Frontal cortex (tissue), 4 donors: ENCODE measurements at places on chromosomes 5 and 9.

DNA sequence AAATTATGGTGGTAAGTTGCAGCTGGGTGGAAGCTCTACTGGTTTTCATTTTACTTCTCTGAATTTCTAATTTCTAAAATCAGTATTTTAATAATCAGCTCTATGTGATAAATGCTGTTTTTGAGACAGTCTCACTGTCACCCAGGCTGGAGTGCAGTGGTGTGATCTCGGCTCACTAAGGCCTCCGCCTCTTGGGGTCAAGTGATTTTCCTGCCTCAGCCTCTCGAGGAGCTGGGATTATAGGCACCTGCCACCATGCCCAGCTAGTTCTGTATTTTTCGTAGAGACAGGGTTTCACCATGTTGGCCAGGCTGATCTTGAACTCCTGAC is 1.5 kb upstream of the RALGDS start:
- no peak for DNase-seq

GRCh38 chr9:98909935-98910334 is 33.8 kb upstream of the COL15A1 start:
- no peak for DNase-seq

DNA sequence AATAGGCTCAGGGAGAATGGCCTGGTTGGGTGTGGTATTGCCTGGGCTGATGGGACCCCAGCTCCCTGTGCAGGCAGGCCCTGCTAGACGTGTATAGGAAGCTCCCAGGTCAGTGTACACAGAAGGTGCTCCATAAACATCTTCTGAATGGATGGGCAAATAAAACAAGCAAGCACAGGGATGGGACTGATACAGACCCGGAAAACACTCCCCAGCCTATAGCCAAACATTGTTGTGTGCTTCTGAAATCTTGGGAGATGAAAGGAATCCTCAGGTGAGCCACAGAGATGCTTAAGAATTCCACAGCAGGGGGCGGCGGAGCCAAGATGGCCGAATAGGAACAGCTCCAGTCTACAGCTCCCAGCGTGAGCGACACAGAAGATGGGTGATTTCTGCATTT is 151.8 kb downstream of the ENTREP1 start:
- DNase-seq: no peak

- DNase-seq: peak; percentile 55
These were observed at the start of gene LRRC14B for GRCh38 chr5:191036-191948. LRRC14B (plus strand) TSS chr5:191495; CDS start chr5:191539, 44 bp downstream.

DNA sequence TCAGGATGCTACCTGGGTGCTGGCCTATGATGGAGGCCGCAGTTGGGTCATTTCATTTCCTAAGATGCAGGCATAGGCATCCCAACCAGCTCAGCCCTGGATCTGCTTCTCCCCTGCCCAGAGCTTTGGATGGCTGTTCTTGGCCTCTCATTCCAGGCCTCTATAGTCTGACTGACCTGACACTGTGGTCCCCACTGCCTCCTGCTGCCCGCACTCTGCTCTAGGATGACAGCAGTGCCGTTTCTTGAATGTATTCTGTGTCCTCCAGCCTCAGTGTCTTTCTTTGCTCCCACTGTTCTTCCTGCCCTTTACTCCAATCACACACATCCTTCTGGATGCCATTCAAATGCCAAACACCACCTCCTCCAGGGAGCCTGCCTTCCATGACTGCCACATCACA is 235.7 kb downstream of the HSPA4 start:
- peak; percentile 8 for DNase-seq

GRCh38 chr9:133374612-133375115 is 1.2 kb downstream of the SURF4 start:
- peak; percentile 39 for DNase-seq

- no peak for DNase-seq
These were observed 149.1 kb downstream of the TLE1 start for GRCh38 chr9:81540142-81540710.

DNA sequence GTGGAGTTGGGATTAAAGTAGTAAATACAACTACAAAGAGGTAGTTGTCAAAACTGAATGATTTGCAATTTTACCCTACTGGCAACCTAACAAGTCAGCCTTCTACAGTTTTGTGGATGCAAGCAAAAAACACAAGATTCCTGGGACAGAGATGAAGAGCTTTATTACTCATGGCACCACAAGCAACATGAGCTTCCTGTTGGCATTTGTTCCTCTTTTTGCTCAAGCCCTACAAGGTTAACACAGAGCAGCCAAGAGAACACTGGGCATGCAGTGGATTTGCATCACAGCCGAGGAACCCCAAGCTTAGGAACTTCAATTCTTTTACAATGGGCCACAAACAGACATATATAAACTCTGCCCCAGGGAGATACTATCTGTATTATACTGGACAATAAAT is 28.8 kb upstream of the DMAC1 start:
- no peak for DNase-seq

DNA sequence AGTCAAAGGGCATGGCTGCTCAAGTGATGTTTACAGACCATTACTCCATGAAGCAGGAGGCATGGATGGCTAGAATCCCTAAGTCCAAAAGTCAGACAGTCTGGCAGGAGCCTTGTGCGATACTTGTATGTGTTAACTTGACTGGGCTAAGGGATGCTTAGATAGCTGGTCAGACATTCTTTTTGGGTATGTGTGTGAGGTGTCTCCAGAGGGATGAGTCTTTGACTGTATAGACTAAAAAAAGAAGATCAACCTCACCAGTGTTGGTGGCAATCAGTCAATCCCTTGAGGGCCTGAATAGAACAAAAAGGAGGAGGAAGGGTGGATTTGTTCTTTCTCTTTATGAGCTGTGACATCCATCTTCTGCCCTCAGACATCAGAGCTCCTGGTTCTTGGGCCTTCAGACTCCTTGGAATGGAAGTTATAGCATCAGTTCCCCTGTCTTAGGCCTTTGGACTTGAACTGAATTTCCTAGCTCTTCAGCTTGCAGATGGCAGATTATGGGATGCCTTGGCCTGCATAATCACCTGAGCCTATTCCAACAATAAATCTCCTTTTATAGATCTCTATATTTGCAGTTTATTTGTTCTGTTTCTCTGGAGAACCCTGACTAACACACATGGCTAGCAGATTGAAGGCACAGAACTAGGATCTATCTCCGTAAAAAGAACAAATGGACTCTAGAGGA is 9.7 kb upstream of the HSPB3 start:
- DNase-seq: no peak

GRCh38 chr9:36993933-36994764 is 39.9 kb downstream of the PAX5 start:
- no peak for DNase-seq

GRCh38 chr5:170439944-170440269 is 50.7 kb upstream of the KCNMB1 start:
- no peak for DNase-seq

- DNase-seq: no peak
These were observed 4.1 kb upstream of the HDHD3 start for GRCh38 chr9:113380869-113381378.

GRCh38 chr9:124877021-124877782 is 15.3 kb downstream of the ARPC5L start:
- DNase-seq: no peak

DNA sequence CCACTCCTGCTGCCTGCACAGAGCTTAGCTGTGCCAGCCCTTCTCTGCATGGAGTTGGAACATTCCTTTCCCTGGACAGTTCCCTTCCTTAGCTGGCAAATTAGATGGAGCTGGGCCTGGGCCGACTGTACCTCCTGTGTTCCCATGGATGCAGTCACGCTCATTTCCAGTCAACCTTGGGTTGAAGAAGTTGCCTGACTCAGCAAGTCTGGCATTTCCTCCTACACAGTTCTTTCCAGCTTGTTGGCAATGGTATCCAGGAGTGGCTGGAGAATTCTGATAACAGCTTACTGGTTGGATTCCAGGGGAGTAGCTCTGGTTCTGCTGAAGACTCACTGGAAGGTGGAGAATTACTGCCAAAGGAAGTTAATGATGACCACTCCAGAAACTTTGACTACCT is 9.2 kb upstream of the TAF1L start:
- DNase-seq: no peak

- no peak for DNase-seq
These were observed 41.6 kb downstream of the ADAMTS12 start for GRCh38 chr5:33850100-33850594.

- DNase-seq: no peak
These were observed 16.3 kb upstream of the MAML1 start for GRCh38 chr5:179716286-179716685.

- no peak for DNase-seq
These were observed 460.4 kb upstream of the RORB start for GRCh38 chr9:74036549-74037231.

GRCh38 chr9:89353989-89354388 is 35.7 kb downstream of the SECISBP2 start:
- no peak for DNase-seq

- no peak for DNase-seq
These were observed 694.9 kb downstream of the ISL1 start for GRCh38 chr5:52077941-52078815.

GRCh38 chr5:140011297-140011802 is 31.7 kb downstream of the NRG2 start:
- no peak for DNase-seq

GRCh38 chr9:133151041-133151440 is 12.7 kb downstream of the GBGT1 start:
- DNase-seq: no peak

GRCh38 chr5:136034492-136034891 is 5.7 kb downstream of the TGFBI start:
- no peak for DNase-seq

GRCh38 chr5:76805821-76806505 is 12.9 kb upstream of the F2RL1 start:
- DNase-seq: no peak

- no peak for DNase-seq
These were observed 508 bp upstream of the SNCAIP start for GRCh38 chr5:122311497-122311960.

DNA sequence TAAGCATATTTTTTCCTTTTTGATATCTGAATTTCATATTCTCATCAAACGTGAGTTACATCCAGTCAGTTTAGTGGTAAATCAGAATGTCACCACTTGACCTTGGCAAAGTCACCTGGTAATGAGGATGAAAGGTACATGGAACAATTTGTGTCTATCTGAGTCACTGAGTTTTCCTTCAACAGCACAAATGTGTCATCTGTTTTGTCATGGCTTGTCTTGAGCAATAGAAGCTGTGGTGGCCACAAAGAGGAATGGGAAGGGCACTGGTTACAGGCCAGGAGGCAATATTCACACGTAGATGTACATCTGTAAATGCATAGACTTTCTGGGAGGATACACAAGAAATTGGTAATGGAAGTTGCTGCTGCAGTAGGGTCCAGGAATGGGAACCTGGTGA is 8.4 kb upstream of the ZNF474 start:
- no peak for DNase-seq

- no peak for DNase-seq
These were observed 46.1 kb downstream of the RASGRF2 start for GRCh38 chr5:81006231-81006630.

GRCh38 chr5:74361406-74362358 is 278.8 kb downstream of the ENC1 start:
- no peak for DNase-seq

- DNase-seq: no peak
These were observed 209.8 kb downstream of the ENC1 start for GRCh38 chr5:74430631-74431289.

- no peak for DNase-seq
These were observed 40.9 kb upstream of the PRDM12 start for GRCh38 chr9:130623466-130623865.

DNA sequence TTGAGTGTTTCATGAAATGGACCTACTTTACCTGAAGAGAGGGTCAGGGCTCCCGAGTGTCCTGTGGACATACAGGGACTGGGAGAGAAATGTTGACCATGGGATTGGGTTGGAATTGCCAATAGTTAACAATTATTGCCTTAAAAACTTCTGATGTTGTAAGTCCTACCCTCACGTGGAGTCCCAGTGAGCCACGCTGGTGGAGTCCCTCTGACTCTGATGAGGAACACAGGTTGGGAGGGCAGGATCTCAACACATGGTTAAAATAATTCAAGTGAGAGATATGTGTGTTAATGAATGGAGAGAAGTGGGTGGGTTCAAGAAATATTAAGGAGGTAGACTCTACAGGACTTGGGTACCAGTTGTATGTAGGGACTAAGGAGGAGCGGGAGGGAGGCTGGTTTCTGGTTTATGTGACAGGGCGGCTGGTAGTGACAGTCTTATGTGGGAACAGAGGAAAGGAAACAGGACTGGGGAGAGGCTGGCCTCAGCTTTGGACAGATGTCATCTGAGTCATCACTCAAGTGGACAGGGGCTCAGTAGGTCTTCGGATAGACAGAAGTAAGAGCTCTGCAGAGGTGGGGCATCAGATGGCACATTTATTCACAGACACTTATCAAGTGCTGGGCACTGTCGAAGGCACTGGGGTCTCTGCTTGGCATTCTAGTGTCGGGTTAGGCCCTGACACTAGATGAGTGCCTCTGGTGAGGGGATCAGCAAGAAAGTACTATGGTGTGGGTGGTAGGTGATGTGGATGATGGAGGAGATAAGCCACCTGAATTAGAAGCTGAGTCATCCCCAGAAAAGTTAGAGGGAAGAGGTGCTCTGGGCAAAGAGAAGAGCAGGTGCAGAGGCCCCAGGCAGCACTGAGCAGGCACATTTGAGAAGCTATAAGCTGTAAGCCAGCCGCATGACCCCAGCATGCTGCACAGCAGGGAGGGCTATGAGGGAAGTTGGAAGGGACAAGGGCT is 27.2 kb downstream of the MAML1 start:
- DNase-seq: no peak

DNA sequence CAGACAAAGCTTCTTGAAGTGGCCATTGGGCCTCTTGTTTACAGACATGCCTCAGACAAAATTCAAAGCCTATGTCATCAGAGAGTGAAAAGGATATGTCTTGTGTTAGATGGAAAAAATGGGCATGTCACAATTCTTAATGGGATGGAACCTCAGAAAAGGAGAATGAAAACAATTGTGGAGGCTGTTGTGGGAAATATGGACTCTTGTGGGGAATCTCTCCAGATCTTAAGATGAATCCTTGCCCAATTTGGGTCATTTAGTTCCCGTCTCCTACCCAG is 19.5 kb downstream of the SLC22A5 start:
- DNase-seq: no peak

DNA sequence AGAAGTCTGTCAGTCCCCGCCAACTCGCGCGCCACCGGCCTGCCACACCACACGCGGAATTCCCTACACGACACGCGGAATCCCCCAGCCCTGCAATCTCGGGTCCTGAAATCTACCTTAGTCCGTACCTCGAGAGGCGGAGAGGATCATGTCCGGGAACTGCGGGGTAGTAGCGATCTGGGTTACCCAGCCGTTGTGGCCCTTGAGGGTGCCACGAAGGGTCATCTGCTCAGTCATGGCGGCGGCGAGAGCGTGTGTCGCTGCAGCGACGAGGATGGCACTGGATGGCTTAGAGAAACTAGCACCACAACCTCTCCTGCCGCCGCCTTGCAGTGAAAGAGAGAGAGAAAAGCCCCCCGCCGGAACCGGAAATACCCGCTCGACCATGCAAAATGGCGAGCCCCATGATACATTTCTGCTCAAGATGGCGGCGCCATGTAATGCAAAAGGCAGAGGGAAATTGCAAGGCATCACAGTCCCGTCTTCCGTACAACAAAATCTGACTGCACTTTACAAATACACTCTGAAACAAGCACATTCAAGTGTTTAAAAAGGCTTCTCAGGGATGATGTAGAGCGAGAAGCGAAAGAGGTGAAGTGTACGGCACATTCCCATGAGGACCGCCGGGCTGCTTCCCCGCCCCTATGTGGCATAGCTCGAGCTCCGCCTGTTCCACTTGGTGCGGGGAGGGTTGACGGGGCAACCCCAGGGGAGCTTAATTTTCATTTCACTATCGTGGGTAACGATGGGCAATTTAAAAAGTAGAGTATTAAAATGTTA is at the start of gene RACK1:
Gene RACK1 (minus strand): TSS at position 343 of the 780 bp plus-strand sequence. CDS start 106 bp downstream, at position 237.
- peak; percentile 79 for DNase-seq

GRCh38 chr9:83330207-83331196 is 207.7 kb downstream of the FRMD3 start:
- DNase-seq: no peak

- no peak for DNase-seq
These were observed 408.3 kb downstream of the DMRT2 start for GRCh38 chr9:1458503-1458902.
